ENCODE measurements at places on chromosomes 3 and 15. TPM values are rescaled to one million over a fixed set of nuclear protein-coding genes. Genes with fewer than 3 reads are reported as not detected.
A peak's percentile ranks its signal among the peaks of the same experiment; 100 is the strongest.

DNA sequence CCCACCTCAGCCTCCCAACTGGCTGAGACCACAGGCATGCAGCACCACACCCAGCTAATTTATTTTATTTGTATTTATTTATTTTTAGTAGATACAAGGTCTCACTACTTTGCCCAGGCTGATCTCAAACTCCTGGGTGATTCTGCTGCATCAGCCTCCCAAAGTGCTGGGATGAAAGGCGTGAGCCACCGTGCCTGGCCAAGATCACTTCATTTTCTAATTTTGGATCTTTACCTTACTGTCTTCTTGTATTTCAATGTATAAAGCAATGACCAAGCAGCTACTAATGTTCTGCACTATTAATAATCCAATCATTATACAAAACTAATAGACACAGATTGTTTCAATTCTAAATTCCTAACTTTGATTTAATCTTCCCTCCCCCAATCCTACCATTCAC is 56.2 kb downstream of the LRRFIP2 start:
- DNase-seq, result no peak

- DNase-seq, result no peak
These were observed 9.9 kb downstream of the RAMAC start for GRCh38 chr15:82995938-82996337.

GRCh38 chr15:40047415-40048210 is 8.6 kb upstream of the SRP14 start:
- no peak for DNase-seq

DNA sequence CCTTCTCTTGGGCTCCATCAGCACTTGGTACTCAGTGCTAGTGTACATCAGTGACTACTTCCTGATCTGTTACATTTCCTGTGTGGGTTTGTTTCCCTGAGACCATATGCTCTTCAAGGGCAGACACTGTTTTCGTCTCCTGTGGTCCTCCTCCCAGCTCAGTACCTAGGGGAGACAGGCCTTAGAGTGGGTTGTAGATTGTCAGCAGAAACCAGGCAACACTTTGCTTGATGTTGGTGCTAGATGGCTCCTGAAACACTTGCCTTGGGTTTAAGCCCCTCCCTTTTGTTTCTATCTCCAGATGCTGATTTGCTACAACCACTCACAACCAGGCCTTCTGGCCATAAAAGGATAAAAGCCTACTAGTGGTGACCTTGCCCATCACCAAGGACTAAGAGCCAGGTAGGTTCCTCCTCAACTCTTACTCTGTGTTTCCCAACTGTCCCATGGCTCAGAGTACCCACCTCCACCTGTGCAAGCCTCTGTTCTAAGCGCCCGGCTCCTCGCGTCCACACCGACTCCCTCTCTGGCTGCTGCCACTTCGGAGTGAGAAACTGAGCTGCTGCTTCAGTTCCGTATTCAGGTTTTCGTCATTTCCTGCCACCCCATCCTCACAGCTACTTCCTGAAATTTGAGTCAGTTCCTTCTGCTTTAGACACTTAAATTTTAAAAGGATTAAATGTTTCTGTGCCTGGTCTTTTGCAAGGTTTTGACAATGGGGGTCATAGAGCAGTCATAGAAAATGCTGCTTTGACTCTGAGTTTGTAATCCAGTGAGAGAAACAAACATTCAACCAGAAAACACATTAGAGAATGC is at the start of gene HCLS1:
HCLS1 (minus strand) TSS at position 548 of the 816 bp plus-strand sequence. CDS start 2,556 bp downstream, outside the sequence.
- no peak for DNase-seq

DNA sequence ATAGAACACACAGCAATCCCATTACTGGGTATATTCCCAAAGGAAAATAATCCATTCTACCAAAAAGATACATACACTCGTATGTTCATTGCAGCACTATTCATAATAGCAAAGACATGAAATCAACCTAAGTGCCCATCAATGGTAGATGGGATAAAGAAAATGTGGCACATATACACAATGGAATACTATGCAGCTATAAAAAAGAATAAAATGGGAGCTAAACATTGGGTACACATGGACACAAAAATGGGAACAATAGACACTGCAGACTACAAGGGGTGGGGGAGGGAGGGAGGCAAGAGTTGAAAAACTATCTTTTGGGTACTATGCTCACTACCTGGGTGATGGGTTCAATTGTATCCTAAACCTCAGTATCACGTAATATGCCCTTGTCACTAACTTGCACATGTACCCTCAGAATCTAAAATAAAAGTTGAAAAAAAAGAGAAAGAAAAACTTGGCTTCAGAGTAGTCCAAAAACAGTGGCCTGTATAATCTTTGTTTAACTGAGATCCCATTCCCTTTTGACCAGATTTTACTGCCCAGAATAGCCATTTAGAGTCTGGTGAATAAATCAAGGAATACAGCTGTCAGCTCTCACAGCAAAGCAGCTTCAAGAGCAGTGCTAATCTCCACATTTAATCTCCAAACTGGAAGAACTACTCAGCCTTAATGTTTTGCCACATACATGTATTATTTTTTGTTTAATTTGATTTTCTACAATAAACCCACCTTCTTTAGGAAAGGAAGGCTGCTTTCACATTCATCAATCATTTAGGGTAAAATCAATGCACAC is 54.5 kb upstream of the XRN1 start:
- no peak for DNase-seq

DNA sequence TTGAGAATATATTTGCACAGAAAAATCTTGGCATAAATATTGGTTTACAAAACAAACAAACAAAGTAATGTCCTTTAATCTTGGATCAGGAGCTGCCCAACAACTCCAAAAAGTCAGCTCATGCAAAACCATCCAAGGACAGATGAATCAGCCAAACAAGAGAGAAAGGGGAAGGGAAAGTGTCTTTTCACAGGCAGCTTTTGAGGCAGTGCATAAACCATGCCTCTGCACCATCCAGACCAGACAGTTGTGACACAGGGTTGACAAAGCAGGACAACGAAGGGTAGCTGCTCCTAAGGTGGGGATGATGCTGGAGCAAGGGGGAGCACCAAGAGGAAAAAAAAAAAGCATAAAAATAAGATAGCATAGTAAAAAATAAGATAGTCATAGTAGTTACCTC is 8.7 kb downstream of the CD86 start:
- DNase-seq, result no peak

DNA sequence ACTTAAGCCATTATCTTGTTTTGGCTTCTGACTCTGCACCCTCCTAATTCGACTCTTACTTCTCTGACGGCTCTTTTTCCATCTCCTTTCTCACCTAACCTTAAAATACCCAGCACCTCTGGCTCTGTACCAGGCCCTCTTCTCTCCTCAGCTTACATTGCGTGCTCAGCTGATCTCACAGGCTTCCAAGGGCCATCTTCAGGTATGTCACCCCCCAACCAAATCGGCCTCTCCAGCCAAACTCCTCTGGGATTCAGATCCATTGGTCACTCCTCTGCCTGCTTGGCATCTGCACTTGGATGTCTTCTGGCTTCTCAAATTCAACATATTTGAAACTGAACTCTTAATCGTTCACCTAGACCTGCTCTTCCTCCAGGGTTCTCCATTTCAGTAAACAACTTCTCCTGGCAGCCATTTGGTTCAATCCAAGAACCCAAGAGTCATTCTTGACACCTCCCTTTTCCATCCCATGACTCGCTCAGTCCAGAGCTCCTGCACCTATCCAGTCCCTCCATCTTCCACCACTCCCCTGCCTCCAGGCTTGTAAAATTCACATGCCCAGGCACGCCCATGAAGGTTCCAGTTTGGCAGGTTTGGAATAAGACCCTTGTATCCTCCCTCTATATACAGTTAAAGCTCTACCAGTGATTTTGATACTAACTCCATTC is 35.2 kb upstream of the SLC41A3 start:
- DNase-seq, result no peak

- DNase-seq, result no peak
These were observed 40.0 kb downstream of the SLC6A11 start for GRCh38 chr3:10855871-10856662.

DNA sequence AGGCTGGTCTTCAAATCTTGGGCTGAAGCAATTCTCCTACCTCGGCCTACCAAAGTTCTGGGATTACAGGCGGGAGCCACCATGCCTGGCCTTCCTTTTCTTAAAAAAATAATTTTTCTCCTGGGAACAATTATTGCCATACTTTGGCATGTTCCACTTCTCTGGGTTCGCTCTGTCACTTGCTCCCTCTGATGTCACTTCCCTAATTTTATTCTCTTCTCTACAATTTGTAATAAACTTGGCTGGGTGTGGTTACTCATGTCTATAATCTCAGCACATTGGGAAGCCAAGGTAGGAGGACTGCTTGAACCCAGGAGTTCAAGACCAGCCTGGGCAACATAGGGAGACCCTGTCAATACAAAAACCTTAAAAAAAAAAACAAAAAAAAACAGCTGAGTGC is 6.1 kb upstream of the IMPDH2 start:
- no peak for DNase-seq

DNA sequence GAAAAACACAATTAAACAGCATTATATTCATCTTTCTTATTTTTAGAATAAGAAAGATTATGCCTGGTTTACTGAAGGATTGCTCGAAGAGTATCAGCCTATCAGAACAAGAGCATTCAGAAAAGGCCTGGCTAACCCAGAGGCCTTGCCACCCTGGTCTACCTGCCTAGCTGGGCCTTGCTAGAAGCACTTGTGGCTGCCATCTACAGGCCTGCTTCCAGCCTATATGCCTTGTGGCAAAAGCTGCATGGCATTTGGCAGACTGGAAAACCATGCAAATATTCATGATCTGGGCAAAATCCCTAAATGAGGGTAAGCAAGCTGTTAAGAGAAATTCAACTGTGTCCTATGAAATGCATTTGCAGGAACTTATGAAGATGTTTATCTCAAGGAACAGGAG is 9.3 kb upstream of the ATP13A4 start:
- DNase-seq, result peak; percentile 11

- DNase-seq, result no peak
These were observed 188.7 kb downstream of the THRB start for GRCh38 chr3:24305795-24306467.

GRCh38 chr15:76575274-76575673 is 238.7 kb downstream of the ISL2 start:
- no peak for DNase-seq

DNA sequence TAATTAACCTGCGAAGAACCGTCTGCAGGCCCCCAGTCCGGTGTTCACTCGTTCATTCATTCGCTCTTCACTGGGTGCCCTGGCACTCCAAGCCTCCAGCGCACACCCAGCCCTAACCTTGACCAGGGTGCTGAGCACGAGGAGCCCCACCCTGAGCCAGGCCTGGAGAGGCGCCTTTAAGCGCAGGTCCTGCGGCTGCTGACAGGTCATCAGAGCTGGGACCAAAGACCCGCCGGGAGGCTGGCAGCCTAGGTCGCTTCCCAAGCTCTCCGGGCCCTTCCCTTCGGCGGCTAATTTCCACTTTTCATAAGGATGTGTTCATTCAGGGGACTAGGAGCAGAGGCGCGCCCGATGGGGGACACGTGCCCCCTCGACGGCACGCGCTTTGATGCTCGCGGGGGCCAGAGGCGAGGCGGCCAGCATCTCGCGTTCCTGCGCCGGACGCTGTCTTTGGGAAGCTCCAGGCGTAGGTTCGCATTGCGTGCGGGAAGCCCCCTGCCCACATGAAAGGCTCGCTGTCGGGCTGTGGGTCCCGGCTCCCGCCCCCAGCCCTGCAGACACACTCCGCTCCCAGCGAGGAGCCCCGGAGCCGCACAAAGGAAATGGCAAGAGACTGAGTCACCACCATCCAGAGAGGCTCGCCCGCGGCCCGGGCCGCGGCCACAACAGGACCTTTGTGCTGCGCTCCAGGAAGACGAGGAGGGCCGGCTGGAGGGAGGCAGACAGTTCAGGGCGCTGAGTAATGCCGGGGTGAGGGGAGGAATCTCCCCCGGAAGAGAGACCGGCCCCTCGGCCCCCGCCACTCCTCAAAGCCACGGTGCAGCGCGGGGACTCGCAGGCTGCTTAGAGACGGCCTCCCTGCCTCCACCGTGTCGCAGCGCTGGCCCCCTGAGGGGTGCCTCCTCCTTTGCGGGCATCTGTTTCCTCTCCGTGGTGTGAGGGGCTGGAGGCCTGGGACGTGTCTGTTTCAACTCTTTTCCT is 266.4 kb upstream of the HES1 start:
- DNase-seq, result no peak

GRCh38 chr15:60006203-60006862 is 2.2 kb downstream of the FOXB1 start:
- DNase-seq, result no peak

GRCh38 chr3:24222165-24222805 is 272.4 kb downstream of the THRB start:
- DNase-seq, result no peak

DNA sequence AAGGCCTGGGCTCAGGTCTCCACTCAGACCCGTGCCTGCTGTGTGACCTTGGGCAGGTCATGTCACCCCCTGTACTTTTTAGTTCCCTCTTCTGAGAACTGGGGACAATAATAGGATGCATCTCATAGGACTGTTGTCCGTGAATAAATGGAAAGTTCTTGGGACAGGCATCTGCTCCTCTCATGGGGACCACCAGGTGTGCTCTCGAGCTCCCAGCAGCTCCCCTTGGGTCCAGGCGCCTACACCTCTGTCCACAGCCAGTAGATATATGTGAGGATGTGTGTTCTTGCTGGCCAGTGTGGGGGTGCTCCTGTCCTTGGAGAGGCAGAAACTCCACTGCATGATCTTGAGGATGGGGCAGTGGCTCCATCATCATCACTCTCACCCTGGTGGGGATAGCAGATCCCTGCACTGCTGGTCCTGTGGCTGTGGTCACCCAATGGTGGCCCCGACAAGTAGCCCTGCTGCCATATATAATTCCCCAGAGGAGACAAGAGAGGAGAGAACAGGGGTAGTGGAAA is 257.6 kb upstream of the TLE3 start:
- no peak for DNase-seq

DNA sequence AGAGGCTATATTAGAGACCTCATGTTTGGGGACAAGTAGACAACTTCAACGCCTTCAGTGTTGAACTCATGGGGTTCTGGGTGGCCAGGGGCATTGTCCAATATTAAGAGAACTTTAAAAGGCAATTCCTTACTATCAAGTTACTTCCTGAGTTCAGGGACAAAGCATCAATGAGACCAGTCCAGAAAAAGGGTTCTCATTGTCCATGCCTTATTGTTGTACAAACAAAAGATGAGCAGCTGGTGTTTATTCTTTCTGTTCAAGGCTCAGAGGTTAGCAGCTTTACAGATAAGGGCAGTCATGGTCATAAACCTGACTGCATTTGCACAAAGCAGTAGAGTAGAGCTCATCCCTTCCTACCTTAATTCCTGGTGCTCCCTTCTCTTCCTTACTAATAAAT is 18.5 kb upstream of the PDHB start:
- DNase-seq, result no peak

- no peak for DNase-seq
These were observed 40.6 kb upstream of the KCNH8 start for GRCh38 chr3:19107719-19108118.

- DNase-seq, result no peak
These were observed 229.8 kb downstream of the GAP43 start for GRCh38 chr3:115853104-115853503.

ZNF80 gene
- 0.09 TPM for total RNA-seq

COL8A1 gene
- total RNA-seq, result 1.1 TPM

EPB42 gene
- total RNA-seq, result 1.2 TPM

IL5RA gene
- total RNA-seq, result 3.1 TPM

ACAA1 gene
- 22.4 TPM for total RNA-seq

SNTN gene
- total RNA-seq, result not detected

SCAANT1 gene
- total RNA-seq, result not detected

LMAN1L gene
- 0.09 TPM for total RNA-seq
